ENCODE measurements at places on chromosomes 1 and 21.

GRCh38 chr1:70554341-70554740 is 143.3 kb downstream of the CTH start:
- no peak for DNase-seq

DNA sequence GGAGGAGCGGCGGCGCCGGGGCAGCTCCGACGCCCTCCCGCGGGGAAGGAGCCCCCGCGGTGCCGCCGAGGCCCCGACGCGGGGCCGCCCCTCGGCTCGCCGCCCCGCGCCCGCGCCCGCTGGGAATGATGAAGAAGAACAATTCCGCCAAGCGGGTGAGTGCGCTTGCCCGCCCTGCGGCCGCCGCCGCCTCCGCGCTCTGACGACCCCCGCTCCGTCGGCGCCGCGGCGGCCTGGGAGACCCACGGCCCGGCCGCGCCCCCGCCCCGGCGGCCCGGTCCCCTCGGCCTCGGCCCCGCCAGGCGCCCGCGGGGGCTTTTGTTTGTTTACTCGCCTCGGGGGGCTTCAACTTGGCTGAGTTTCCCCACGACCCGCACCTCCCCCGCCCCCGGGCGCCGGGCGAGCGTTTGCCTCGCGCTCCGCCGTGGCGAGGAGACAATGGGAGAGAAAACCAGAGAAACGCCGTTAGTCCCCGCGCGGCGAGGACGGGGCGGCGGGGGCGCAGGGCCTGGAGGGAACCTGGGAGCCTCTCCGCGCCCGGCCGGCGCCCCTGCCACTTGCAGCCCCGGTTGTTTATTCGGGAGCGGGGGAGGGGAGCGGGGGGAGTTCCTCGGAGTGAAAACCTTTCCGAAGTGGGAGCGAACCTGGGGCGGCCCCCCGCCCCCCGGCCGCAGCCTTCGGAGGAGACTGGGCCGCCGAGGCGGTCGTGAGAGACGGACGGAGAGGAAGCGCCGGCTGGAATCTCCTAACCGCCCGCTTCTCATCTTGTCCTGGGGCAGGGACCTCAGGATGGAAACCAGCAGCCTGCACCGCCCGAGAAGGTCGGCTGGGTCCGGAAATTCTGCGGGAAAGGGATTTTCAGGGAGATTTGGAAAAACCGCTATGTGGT is 661 bp downstream of the PLEKHO1 start:
- peak; percentile 75 for DNase-seq

- DNase-seq, result no peak
Measured at GRCh38 chr1:225755671-225756319, 21.8 kb upstream of the SRP9 start.

- DNase-seq, result peak; percentile 29
Measured at GRCh38 chr1:117339866-117340700, 27.2 kb upstream of the MAN1A2 start.

GRCh38 chr1:225750875-225751824 is 26.5 kb upstream of the SRP9 start:
- no peak for DNase-seq

GRCh38 chr1:8321612-8322011 is 3.7 kb downstream of the SLC45A1 start:
- no peak for DNase-seq

DNA sequence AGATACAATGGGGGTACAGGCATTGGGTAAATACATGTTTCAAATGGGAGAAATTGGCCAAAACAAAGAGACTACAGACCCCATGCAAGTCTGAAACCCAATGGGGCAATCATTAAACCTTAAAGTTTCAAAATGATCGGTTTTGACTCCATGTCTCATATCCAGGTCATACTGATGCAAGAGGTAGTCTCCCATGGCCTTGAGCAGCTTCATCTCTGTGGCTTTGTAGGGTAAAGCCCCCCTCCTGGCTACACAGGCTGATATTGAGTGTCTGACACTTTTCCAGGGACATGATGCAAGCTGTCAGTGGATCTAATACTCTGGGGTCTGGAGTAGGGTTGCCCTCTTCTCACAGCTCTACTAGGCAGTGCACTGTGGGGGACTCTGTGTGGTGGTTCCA is 286.1 kb downstream of the LRRIQ3 start:
- no peak for DNase-seq

- no peak for DNase-seq
Measured at GRCh38 chr1:109785446-109786111, 21.9 kb upstream of the EPS8L3 start.

- DNase-seq, result no peak
Measured at GRCh38 chr1:6503884-6504602, 12.6 kb upstream of the PLEKHG5 start.

- DNase-seq, result peak; percentile 97
Measured at GRCh38 chr1:23368562-23369334, 888 bp downstream of the ZNF436 start.

GRCh38 chr1:243715285-243715684 is 134.8 kb downstream of the AKT3 start:
- DNase-seq, result no peak

DNA sequence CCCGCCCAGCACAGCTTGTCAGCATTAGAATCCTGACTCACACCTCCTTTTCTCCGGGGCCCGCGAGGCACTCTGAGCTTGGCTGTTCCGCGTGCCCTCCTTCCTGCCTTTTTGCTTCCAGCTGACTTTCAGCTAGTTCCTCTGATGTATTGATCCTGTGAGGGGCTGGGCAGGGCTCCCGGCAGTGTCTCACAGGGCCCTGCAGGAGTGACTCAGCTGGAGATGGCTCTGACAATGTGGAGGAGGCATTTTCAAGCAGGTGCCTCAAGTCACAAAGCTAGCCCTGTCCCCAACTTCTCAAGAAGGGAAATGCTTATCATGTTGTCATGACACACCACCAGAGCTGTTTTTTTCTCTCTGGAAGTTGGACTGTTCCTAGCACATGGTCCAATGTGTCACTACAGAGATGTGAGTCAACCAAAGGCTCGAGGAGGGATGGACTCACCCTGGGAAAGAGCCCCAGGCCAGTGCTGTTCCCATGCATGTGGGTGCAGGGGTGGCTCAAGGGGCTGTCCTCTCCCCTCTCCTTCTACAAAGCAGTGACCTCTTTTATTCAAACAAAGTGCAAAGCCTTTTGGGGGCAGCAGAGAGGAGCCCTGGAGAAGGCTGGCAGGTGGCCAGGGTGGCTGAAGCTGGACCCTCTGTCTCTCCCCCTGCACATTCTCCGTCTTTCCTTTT is 30.6 kb downstream of the SYT6 start:
- peak; percentile 91 for DNase-seq

DNA sequence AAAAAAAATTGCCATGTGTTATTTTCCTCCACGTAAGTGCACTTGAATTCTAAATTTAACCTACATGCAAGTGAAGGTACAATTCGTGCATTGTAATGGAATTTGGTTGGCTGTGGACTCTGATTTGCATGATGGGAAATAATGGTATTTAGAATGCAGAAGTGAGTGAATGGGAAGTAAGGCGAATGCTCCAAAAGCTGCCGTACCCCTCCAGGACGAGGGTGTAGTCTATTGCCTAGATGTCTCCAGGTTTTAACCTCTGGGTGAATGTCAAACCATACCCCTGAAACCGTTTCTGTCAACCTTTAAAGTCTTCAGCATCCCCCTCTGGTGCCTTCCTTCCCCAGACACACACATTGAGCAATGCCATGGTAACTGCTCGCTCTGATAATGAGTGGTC is 44.5 kb downstream of the KIAA0040 start:
- DNase-seq, result peak; percentile 24

DNA sequence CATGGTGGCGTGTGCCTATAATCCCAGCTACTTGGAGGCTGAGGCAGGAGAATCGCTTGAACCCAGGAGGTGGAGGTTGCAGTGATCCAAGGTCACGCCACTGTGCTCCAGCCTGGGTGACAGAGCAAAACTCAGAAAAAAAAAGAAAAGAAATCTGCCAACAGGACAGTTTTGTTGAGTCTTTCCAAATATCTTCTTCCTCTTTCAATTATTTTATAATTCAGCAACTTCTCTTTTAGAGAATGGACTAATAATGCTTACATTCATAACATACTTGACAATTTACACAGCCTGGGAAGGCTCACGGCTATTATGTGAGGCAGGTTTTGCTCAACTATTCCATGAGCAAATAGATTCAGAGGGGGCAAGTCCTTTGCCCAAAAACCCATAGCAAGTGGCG is 18.1 kb downstream of the CNR2 start:
- DNase-seq, result peak; percentile 86

DNA sequence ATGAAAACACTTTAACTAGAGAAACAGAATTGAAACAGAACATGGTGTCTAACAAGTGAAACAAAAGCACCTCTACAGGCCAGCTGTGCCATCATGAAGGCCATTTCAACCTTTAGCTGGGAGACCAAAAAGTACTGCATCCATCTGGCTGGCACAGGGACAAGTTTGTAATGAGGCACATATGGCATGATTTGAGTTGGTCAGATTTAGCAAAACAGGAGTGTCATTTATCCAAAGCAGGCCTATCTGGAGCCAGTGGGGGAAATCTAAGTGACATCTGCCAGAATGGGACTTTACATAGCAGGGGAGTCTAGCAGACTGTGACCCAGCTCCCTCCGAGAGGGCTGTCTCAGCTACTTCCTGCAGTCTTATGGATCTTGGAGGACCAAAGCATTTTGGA is 51.9 kb downstream of the DNTTIP2 start:
- DNase-seq, result no peak

- DNase-seq, result no peak
Measured at GRCh38 chr21:16570171-16570570, 840.4 kb downstream of the USP25 start.

- DNase-seq, result no peak
Measured at GRCh38 chr1:180353945-180354344, 123.9 kb downstream of the LHX4 start.

DNA sequence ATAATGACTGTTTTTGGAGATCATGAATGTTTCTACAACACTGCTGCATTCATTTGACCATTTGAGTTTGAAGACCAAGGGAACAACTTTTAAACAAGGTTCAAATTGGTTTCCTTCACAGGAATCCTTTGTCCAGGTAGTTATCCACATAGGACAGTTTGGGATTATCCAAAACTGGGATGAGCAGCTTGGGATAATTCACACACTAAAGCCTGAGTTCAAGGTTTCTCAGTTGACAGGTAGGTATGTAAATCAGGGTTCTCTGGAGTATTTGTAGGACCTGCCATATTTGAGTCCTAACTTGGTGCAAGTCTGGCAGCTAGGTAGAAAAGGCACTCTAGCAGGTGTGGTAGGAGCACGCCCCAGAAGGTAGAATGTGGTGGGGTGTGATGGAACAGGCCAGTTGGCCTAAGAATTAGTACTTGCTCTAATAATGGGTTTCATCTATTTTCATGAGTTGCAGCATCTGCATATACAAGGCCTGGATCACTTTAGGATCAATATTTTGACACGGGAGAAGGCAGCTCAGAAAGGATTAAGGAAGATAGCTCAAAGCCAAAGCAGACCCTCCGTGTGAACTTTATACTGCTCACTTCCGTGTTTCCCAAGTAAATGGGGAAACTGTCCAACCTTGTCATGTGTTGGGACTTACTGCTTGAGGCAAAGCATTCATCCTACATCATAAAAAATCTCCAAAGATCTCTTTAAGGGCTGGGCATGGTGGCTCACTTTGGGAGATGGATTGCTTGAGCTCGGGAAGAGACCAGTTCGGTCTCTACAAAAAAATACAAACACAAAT is 14.1 kb upstream of the RAB42 start:
- DNase-seq, result no peak

- DNase-seq, result no peak
Measured at GRCh38 chr1:70963374-70963773, 84.2 kb downstream of the PTGER3 start.

- peak; percentile 39 for DNase-seq
Measured at GRCh38 chr1:91877574-91878208, 8.3 kb downstream of the TGFBR3 start.

GRCh38 chr1:115060501-115060900 is 28.8 kb downstream of the TSPAN2 start:
- no peak for DNase-seq

GRCh38 chr1:29362764-29363163 is 126.4 kb downstream of the PTPRU start:
- DNase-seq, result no peak

DNA sequence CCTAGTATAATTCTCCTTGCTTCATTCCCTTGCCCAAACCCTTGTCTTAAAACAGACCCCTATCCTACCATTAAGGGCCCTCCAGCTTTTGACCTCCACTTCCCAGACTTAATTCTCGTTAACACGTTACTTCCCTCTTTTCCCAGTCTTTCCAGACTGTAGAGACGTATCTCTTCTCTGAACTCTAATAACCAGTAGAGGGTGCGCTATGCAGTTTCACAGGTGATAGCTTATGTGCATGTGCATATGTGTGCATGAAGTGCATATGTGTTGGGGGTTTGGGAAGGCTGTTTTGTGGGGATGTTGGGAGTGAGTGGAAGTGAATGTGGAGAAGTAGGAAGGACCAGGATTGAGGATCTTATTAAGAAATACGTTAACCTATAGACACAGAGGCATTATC is 78.1 kb upstream of the CCDC190 start:
- DNase-seq, result no peak

- DNase-seq, result no peak
Measured at GRCh38 chr21:16154951-16155635, 425.3 kb downstream of the USP25 start.

GRCh38 chr1:184219883-184220282 is 166.9 kb upstream of the C1orf21 start:
- no peak for DNase-seq

GRCh38 chr1:235304549-235305451 is 23.2 kb downstream of the ARID4B start:
- peak; percentile 61 for DNase-seq

DNA sequence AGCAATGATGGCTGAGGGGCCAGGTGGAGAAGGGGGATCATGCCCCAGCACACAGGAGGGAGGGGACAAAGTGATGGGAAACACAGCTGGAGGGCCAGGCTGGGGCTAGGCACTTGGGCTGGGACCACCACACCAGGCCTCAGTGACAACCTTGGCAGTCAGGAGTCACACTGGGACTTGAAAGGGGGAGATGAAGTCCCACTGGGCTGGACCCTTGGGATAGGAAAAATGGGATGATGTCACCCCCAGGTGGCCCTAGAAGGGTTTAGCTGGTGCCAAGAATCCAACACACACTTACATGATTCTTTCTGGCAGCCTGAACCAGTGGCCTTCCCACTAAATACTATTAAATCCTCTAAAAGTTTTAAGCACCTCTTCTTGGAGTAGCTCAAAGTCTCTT is 17.1 kb downstream of the ZBTB17 start:
- DNase-seq, result no peak

DNA sequence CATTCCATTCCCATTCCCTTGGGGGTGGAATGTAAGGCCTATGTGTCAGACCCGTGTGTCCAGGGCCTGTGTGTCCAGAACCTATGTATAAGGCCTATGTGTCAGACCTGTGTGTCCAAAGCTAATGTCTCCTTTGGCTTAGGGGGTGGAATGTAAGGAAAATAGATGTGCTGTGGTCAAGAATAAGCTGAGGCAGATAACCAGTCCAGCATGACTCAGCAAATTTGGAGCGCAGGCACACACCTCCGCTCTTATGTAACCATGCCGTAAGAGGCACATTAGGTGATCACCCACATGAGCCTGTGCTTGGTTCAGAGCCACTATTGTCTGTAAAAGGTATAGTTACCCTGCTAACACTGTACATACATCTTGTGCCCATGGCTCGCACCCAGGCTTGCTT is 150.8 kb upstream of the SGIP1 start:
- DNase-seq, result peak; percentile 27

GRCh38 chr21:45887788-45888187 is 93.8 kb upstream of the COL6A1 start:
- DNase-seq, result no peak

GRCh38 chr1:228782662-228783417 is 47.6 kb downstream of the RHOU start:
- peak; percentile 37 for DNase-seq

GRCh38 chr1:185917646-185918045 is 183.5 kb downstream of the HMCN1 start:
- no peak for DNase-seq

Measured in suppressor macrophage treated with lipopolysaccharide for 1 hour (primary cell).